ENCODE measurements at places on chromosomes 5 and 9.
A peak's percentile ranks its signal among the peaks of the same experiment; 100 is the strongest.

DNA sequence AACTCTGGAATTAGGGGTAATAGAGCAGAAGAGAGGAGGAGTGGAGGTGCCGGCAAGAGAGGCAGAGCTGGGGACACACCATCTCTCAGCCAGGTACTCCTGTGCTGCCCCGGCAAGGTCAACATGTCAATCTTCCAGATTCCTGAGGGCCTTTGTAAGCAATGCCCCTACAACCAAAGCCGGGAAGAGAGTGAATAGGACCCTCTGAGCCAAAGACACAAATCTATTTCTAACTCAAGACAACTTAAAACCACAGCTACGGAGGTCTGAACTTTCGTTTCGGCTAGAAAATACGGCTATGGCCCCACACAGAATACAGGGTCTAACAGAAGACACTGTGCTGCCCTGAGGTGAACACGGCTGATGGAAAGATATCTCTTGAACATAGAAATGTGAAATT lies 66.6 kb downstream of the SERINC5 start:
- no peak for DNase-seq

- no peak for DNase-seq
Measured at GRCh38 chr5:96476654-96477053, 43.6 kb upstream of the PCSK1 start.

DNA sequence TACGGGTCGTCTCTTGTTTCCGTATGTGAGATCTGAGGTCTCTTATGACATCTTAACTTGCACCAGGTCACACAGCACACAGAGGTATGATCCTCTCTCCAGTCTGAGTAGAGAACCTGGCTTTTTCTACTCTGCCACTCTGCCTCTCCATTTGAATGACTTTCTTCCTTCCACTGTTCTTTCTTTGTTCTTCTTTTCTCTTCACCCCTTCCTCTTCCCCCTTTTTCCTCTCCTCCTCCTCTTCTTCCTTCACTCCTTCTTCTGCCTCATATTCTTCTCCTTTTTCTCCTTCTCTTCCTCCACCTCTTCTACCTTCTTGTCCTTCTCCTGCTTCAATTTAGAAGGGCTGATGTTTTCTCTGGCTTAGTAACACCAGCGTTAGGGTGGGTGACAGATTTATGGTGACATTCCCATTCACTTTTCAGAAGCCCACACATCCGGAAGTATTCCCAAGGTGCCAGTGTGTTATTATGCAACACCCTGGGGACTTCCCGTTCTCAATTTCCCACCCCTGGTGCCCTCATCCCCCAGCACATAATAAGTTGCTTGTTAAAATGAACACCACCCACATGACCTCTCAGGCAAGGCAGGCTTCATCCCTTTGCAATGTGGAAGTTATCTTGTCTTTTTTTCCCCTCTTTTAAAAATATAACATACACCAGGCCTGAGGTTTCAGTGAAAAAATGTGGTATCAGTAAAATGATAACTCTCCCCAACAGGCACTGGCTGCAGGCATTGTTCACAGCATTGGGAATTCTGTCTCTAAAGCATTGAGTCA lies 122.0 kb downstream of the PAPPA start:
- no peak for DNase-seq

DNA sequence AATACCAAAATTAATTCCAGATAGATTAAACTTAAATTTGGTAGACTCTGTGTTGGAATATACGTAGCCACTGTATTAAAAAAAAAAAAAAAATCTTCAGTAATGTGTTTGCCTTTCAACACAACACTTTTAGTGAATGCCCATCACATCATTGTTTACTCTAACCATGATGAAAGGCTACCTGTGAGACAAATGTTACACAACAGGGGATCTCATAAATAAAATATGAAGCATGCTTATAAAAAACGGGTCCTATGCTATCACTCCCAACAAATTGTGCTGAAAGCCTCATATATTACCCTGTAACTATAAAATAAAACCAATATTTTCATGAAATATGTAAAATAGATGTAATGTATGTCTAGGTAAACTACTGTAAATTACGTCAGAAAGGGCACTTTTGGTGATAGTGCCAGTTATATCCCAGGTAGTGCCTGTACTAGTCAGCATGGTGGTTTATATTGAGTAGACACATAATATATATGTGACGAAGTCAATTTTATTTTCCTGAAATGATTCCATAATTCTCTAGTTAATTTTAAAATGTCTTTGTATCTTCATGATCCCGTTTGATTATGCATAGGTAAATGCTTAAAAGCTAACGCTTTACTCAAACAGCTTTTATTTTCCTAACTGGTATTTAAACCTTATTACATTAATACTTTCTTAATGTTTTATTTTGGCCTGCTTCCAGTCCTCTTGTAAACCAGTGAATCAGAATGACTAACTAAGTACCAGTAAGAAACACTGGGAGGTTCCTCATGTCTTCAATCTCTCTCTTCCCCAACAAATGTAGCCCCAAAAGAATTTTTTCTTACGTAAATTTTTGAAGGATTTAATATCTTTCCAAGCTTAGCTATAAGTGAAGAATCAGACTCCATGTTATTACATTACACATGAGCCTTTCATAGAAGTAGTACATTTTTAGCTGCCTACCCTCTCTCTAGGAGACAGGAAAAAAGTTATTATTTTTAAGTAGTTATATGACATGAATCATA lies 420.3 kb downstream of the GABRG2 start:
- no peak for DNase-seq

GRCh38 chr9:1994180-1994579 lies 21.0 kb upstream of the SMARCA2 start:
- no peak for DNase-seq

- peak; percentile 30 for DNase-seq
Measured at GRCh38 chr5:159156426-159157238, 52.7 kb downstream of the RNF145 start.

GRCh38 chr9:127769101-127769500 lies 9.4 kb downstream of the SH2D3C start:
- DNase-seq: no peak

- DNase-seq: no peak
Measured at GRCh38 chr9:125476645-125477044, 215.0 kb downstream of the GAPVD1 start.

GRCh38 chr5:128844354-128844923 lies 120.8 kb upstream of the SLC27A6 start:
- DNase-seq: no peak

DNA sequence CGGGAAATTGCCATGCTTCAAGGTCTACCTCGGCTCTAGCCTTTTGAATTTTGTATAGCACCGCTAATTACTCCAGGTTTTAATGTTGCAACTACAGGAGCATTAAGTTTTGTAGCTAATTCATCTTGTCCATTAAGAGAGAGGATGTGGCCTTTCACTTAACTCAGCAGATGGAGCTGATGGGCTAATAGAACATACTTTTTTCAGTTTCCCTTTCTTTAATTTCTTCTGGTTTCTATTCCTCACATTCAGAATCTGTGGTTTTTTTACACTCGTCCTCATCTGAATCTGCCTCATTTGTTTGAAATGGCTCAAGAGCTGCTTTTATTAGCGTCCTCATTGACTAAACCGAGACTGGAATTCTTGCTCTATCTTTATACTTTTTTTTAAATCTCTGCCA lies 2085.7 kb upstream of the C9orf72 start:
- DNase-seq: no peak

- no peak for DNase-seq
Measured at GRCh38 chr9:114852050-114852594, 46.3 kb upstream of the TNFSF15 start.

- no peak for DNase-seq
Measured at GRCh38 chr9:95148208-95148520, 169.3 kb downstream of the FANCC start.

DNA sequence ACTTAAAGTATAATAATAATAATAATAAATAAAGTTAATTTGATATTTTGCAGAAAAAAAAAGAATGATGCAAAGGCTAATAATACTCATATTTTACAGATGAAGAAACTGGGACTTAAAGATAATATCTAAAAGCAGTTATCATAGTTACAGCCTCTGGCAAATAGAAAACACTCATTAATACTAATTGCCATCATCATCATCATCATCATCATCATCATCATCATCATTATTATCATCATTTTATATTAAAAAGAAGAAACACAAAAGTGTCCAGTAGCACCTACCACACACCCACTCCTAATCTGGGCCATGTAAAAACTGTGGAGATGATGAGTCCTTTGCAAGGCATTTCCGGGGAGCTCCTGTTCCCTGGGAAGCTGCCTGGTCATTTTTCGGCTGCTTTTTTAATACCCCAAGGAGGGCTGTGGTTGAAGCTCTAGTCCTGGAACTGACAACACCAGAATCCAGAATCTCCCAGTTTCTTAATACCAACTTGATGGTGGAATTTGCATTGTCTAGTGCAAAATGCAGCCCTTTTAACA lies 70.8 kb downstream of the HTR4 start:
- no peak for DNase-seq

GRCh38 chr5:139404484-139404840 lies 573 bp upstream of the SPATA24 start:
- no peak for DNase-seq

DNA sequence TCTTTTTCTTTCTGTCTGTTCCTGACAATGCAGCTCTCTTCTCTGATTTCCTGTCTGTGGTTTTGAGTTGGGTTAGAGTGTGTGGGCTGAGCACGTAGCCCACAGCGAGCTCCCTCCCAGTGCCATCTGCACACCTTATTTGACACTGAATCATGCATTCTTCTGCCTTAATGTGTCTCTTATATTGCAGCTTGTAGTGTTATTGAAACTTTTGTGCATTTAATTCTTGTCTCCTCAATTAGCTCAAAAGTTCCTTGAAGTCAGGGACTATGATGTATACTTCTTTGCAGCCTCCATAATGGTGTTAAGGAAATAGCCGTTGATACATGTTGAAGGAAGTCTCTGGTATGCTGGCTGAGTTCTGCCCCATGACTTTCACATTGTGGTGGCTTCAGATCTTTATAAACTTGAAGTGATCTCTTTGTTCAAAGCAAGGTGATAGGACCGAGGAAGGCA lies 576.2 kb upstream of the CLINT1 start:
- DNase-seq: no peak

- no peak for DNase-seq
Measured at GRCh38 chr9:136147890-136148714, 29.4 kb upstream of the TMEM250 start.

GRCh38 chr5:19988457-19988856 lies 457 bp upstream of the CDH18 start:
- no peak for DNase-seq

- DNase-seq: no peak
Measured at GRCh38 chr5:158320934-158321333, 462.0 kb upstream of the CLINT1 start.

- DNase-seq: no peak
Measured at GRCh38 chr9:36924071-36924470, 110.0 kb downstream of the PAX5 start.

- no peak for DNase-seq
Measured at GRCh38 chr5:136425921-136426320, 60.6 kb upstream of the TRPC7 start.

DNA sequence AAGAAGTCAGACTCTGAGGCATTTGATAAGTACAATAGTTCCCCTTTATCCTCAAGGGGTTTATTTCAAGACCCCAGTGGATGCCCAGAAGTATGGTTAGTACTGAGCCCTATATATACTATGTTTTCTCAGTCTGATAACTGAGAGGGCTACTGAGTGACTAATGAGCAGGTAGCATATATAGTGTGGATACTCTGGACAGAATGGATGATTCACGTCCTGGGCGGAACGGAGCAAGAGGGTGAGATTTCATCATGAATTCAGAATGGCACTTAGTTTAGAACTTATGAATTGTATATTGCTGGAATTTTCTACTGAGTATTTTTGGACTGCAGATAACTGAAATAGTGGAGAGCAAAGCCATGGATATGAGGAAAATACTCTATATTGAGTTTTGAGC lies 457.6 kb downstream of the PLK2 start:
- no peak for DNase-seq

DNA sequence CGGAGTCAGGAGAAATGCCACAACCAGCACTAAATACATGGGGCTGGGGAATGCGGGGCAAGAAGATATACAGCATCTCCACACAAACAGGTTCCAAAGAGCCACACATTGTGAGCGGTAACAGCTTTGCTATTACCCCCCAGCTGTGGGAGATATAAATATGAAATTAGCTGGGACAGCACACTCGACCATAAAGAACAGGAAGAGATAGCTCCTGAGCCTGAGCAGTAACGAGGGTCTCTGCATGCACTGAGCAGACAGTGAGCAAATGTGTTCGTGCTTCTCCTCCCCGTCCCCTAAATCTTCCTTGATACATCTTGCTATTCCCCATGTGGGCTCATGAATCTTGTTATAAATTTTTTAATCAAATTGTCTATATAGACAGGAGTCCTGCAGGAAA lies 53.1 kb downstream of the ADAMTS2 start:
- no peak for DNase-seq

GRCh38 chr9:89591274-89592212 lies 13.3 kb upstream of the GADD45G start:
- no peak for DNase-seq

DNA sequence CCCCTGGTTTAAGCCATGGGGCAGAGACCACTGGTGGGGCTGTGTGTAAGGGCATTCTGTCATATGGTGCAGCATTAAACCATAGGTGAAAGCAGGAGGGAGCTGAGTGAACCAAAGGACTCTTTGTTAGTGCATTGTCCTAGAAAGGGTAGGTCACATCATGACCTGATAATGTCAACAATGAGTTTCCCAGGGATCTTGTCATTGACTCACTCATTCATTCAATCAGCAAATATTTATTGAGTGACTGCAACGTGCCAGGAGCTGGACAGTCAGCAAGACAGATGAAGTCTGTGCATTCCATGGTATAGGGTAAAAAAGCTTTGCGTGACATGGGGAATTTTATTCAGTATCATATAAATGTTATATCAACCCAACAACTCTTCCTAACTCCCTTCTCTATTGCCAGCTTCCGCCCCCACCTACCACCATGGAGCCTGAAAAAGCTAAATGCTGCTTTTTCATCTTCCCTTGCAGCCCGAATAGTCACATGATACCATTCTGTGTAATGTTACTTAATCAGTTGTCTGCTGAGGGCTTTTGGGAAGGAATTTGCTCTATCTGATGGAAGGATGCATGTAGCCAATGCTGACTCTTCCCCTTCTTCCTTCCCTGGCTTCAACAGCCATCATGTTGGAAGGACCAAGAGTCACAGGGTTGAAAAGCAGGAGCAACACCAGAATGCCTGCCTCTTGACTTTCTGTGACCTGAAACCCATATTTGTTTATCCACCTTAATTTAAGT lies 11.5 kb upstream of the OTULINL start:
- DNase-seq: no peak

Measured in iPS DF 19.7 (cell line).